ENCODE measurements at places on chromosomes 6 and 20.

DNA sequence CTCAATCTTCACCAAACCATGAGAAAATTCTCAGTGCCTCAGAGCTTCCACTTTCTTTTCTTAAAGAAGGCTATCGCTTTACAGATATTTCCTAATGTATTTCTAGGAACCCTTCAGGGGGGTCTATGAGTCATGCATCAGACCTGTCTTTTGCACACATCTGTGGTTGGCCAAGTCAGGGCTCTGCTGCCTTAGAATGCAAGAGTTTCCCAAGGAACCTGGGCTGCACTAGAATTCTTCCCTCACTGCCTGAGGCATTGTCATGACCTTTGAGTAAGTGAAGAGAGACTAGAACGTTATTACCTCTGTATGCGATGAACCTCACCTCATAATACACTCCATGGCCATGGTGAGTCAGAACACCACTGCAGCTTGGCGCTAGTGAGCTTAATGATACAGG is 365.0 kb upstream of the ID4 start:
- DNase-seq, result no peak

- peak; percentile 3 for DNase-seq
Measured at GRCh38 chr6:160678230-160678629, 14.2 kb upstream of the LPA start.

DNA sequence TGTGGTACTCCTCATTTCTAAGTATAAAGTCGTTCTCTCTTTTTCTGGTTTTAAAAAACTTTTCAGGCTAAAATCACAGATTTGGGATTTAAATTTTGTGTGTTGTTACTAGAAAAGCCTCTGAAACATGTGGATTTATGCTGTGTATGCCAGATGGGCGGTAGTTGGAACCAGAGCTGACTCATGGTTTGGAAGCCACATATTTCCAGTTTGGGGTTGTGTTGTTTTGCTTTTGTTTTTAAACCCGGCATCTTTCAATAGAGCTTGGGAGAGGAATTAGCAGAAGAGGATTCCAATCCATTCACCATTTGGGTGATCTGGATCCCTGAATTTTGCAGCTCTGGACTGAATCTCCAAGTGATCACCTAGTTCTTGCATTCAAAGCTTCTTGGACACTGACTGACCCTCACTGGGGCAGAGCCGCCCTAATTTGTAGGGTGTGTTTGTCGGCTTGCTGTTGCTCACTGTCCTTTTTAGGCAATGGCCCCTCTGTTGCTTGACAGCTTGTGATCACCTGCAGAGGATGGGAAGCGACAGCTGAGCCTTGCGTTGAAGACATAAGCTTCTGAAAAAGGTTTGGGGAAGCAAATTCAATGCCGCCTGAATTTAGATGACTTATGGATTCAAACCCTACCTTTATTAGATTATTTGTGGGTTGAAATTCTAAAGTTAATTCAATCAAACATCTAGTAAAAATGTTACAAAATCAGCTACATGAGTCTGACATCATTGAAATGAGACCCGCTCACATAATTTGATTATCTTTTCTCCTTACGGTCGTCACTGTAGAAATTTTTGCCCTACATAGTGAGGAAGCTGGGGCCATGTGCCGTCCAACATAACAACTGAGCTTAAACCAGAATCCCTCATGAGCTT is 79.9 kb upstream of the CD83 start:
- DNase-seq, result no peak

DNA sequence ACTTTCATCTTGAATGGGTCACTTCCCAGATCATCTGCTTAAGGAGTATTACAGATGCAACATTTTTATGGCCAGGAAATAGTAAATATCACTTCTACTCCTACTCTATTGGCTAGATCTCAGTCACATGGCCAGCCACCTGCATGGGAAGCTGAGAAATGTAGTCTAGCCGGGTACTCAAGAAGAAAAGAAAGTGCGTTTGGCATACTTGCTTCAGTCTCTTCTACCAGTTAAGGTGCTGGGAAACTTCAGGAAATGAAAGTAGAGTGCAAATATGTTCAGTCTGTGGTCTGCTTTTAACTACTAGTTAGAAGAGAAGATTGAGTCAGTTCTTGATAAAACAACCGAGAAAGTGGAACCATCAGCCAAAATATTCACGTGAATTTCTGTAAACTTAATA is 129.2 kb downstream of the PDSS2 start:
- DNase-seq, result no peak

- DNase-seq, result no peak
Measured at GRCh38 chr6:41492261-41492891, 53.8 kb upstream of the FOXP4 start.

- DNase-seq, result no peak
Measured at GRCh38 chr20:10131732-10132345, 86.8 kb upstream of the SNAP25 start.

GRCh38 chr6:31899215-31899614 is 1.7 kb upstream of the EHMT2 start:
- no peak for DNase-seq

DNA sequence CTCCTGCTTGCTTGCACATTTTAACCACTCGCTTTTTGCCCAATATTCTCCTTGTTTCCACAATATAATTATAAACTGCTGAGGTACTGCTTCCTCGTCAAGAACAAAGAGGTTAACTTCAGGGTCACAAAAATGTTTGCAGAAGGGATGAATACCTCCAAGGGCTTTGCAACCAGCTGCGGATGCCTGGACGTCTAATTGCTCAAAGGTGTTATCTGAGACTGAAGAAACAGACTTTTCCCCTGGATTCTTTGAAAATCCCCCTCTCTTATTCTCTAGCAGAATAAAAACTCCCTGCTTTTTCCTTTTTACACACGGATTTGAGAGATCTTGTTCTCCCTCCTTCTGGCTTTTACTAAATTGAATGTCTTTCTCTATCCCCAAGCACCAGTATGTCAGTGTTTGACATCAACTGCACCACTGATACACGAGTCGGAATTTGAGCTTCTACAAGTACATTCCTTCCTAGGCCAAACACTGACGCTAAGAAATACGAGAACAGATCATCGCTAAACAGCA is 336 bp upstream of the SMPDL3A start:
- no peak for DNase-seq

GRCh38 chr6:134604014-134604676 is 286.2 kb upstream of the SGK1 start:
- DNase-seq, result no peak

DNA sequence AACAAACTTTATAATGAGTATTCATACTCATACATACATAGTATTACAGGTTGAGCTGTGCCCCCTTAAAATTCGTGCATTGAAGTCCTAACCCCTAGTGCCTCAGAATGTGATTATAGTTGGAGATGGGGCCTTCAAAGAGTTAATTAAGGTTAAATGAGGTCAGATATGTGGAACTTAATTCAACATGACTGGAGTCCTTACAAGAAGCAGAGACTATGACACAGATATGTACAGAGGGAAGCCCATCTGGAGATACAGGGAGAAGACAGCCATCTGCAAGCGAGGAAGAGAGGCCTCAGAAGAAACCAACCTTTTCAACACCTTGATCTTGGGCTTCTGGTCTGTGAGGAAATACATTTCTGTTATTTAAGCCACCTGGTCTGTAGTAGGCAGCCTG is 536.1 kb upstream of the AGPAT4 start:
- DNase-seq, result no peak

- no peak for DNase-seq
Measured at GRCh38 chr6:119612176-119612891, 262.8 kb upstream of the MAN1A1 start.

DNA sequence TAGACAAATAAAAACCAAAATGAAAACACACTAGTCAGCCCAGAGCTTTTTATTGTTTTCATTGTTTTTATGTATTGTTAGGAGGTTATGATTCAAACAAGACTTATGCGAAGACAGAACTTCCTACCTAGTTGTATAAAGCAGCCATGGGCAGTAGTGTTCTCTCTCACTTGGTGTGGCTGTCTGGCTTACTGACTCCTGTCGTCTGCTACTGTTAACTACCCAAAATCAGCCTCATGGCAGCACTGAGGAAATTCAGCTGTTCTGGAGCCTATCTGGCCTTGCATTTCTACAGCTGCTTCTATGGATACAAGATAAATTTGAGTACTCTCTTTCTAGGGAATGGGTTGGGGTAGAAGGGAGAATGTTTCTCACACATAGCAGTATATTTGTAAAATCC is 20.4 kb downstream of the VTA1 start:
- DNase-seq, result no peak

DNA sequence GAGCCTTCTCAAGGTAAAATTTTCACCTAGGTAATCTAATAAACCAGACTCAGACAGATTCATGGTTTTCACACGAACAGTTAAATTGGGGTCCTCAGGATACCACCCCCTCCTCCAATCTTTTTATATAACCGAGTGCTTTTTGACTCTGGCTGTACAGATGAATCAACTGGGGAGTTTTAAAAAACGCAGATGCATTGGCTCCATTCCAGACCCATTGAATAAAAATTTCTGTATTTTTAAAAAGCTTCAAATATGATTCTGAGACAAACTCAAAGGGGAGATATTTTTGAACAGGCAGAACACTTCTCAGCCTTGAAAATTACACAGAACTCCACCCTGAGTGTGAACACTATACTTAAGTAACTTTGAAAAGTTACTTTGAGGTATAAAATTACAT is 7.2 kb downstream of the UTRN start:
- no peak for DNase-seq

GRCh38 chr6:84019842-84020211 is 13.7 kb upstream of the MRAP2 start:
- no peak for DNase-seq

GRCh38 chr20:15561707-15562404 is 1011.4 kb downstream of the KIF16B start:
- DNase-seq, result no peak

GRCh38 chr6:106885679-106886078 is 88.8 kb downstream of the CD24 start:
- no peak for DNase-seq

DNA sequence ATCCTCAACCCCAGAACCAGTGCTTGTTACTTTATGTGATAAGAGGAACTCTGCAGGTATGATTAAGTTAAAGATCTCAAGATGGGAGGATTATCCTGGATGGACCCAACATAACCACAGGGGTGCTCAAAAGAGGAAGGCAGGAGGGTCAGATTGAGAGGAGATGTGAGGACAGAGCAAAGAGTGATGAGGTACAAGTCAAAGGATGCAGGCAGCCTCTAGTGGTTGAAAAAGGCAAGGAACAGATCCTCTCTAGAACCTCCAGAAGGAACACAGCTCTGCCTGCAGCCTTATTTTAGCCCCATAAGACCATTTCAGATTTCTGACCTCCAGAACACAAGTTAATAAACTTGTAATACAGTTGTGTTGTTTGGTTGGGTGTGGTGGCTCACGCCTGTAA is 41.2 kb downstream of the PDSS2 start:
- DNase-seq, result peak; percentile 91

- DNase-seq, result no peak
Measured at GRCh38 chr6:56478202-56478601, 164.5 kb downstream of the DST start.

DNA sequence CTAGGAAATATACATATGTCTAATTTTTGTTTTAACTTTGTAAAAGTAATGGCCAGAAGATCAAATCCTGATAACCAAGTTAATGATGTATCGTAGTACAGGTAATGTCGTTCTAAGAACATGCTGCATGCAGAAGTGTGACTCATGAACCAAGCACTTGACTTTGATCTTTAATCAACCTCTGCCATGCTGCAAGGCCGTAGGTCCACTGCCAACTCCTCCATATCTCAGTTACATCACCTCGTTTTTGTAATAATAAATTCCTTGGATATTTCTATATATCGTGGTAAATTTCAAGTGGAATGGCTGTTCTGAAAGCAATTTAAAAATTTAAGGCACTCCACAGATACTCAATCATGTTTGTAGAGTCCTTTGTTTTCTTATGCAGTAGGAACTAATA is 771.7 kb downstream of the EPHA7 start:
- DNase-seq, result no peak

GRCh38 chr20:24459733-24460132 is 9.7 kb upstream of the SYNDIG1 start:
- DNase-seq, result no peak

- DNase-seq, result no peak
Measured at GRCh38 chr6:126419901-126420300, 80.0 kb downstream of the CENPW start.

- peak; percentile 58 for DNase-seq
Measured at GRCh38 chr20:20837574-20838021, 125.2 kb upstream of the RALGAPA2 start.

DNA sequence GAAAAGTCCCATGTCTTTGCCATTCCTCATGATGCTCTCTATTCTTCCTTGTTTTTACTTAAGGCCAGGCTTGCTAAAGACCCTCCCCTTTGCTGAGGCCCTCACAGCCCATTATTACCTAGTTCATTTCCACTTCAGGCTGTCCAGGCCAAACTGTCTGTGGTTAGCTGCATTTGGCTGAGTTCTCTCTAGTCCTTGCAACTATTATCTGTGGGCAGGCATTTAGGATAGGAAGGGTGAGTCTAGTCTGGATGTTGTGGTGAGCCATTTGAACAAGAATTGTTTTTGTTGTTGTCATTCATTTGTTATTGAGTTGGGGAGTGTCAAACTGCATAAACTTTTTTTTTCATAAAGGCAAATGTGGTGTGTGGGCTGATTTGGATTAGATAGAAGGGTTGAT is 182.4 kb downstream of the CD109 start:
- DNase-seq, result no peak

DNA sequence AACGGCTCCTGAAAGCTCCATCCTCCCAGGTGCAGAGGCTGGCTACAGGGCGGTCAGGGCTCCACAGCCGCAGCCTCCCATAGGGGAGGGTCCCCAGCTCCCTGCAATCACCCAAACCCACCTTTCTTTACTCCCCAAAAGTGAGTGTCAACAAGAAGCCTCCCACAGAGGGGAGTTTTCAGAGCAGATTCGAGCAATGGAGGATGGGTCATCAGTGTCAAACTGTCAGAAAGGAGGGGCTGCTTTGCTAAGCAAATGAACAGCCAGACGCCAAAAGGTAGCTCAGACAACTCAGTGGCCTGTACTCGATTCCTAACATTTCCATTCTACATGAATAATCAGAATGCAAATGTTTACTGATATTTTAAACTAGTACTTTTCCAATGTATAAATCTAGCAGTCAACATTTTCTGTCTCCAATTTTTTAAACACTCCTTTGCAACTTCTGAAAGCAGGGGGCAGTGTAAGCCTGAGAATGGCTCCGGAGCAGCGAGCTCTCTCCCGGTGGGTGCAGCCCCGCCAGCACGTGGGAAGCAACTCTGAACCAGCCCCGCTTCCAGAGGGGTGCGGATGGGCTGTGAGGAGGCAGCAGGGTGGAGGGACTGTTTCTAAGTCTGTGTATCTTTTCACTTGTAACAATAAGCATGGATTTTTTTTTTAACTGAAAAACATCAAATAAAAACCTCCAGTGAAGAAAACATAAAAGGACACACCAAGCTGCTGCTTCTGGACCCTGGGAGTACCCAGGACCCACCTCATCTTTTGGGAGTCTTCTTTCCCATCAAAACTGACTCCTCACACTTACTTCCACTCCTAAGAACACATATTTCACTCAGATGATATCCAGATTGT is 54.9 kb downstream of the TAF4 start:
- peak; percentile 15 for DNase-seq

GRCh38 chr6:168053086-168053956 is 25.7 kb downstream of the FRMD1 start:
- DNase-seq, result no peak

Data from AML-193 (cell line).